ENCODE measurements at places on chromosomes 7 and 10.

GRCh38 chr10:30411263-30411662, 22.7 kb upstream of the MAP3K8 start:
- no peak for DNase-seq

DNA sequence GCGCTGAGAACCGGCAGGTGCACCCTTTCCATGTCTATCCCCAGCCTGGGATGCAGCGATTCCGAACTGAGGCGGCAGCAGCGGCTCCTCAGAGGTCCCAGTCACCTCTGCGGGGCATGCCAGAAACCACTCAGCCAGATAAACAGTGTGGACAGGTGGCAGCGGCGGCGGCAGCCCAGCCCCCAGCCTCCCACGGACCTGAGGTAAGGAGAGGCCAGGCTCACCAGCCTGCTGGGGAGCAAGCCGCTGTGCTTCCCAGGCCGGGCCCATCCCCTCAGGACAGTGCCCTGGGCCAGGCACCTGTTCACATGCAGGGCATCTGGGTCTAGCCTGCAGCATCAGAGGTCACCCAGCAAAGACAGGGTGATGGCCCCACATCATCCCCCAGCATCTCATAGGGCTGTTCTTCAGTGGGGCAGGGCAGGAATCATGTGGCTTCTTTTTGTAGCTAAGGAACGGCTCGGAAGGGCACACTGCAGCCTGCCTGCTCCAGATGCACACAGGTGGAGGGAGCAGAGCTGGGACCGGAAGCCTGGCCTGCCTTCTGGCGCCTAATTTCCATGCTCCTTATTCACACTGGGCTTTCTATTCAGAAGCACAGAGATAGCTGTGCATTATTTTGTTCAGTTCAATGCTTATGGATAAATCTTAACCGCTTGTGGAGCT, 18.9 kb downstream of the BAG3 start:
- DNase-seq: no peak

DNA sequence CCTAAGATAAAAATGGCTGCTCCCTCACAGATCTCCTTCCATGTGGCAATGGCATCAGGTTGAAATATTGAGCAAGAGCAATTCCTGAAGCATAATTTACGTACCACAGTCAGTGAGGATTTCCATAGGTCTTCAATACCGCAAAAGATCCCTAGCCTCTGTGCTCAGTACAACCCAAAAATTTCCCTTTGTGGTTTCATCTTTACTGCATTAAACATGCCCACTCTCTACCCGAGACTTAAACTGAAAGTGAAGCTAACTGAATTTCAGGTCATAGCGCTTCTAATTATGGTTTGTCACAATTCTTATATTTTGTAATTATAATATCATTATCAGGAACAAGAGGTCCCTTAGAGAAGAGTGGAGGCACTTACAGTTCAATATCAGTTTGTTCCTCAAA, 1071.1 kb downstream of the XPNPEP1 start:
- no peak for DNase-seq

DNA sequence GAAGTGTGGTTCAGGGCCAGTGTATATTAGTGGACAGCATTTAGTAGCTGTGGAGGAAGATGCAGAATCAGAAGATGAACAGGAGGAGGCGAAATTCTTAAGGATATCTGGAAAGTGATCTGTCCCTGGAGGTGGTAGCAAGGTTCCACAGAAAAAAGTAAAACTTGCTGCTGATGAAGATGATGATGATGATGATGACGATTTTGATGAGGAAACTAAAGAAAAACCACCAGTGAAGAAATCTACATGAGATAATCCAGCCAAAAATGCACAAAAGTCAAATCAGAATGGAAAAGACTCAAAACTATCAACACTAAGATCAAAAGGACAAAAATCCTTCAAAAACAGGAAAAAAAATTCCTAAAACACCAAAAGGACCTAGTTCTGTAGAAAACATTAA, 26.3 kb downstream of the TM9SF3 start:
- DNase-seq: no peak

DNA sequence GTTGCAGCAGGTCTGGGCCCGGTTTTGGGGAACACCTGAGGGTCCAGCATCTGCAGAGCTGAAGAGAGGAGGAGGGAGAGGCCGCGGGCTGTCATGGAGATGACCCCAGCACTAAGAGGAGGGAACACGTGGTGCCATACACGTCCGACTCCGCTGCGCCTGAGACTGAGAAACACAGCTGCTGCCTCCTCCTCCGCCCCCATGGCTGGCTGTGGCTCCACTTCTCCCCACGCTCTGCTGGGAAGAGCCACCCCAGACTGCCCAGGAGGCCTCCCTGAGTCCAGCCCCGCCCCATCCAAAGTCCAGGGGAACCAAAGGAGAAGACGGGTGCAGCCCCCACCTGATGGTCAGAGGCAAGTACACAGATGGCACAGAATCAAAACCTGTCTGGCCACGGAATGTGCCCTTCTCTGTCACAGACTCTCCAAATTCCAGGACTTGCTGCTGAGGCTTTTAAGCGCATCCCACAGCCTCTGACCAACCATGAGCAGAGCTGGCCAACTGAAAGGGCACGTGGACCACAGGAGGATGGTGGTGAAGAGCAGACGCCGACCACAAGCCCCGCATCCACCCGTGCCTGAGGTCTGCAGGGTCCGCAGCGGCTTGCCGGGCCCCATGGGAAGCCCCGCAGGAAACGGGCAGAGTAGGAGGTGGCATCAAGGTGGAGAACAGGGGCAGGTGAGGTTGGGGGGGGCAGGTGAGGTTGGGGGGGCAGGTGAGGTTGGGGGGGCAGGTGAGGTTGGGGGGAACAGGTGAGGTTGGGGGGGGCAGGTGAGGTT, 24.0 kb downstream of the STK32C start:
- no peak for DNase-seq
